Stimulated activated CD4-positive, alpha-beta T cell treated with anti-CD3 and anti-CD28 coated beads, Interleukin-12 subunit alpha, Interleukin-12 subunit beta, amount 100 ng/mL, for 4 hours (primary cell): ENCODE measurements at places on chromosomes 5 and 9.

DNA sequence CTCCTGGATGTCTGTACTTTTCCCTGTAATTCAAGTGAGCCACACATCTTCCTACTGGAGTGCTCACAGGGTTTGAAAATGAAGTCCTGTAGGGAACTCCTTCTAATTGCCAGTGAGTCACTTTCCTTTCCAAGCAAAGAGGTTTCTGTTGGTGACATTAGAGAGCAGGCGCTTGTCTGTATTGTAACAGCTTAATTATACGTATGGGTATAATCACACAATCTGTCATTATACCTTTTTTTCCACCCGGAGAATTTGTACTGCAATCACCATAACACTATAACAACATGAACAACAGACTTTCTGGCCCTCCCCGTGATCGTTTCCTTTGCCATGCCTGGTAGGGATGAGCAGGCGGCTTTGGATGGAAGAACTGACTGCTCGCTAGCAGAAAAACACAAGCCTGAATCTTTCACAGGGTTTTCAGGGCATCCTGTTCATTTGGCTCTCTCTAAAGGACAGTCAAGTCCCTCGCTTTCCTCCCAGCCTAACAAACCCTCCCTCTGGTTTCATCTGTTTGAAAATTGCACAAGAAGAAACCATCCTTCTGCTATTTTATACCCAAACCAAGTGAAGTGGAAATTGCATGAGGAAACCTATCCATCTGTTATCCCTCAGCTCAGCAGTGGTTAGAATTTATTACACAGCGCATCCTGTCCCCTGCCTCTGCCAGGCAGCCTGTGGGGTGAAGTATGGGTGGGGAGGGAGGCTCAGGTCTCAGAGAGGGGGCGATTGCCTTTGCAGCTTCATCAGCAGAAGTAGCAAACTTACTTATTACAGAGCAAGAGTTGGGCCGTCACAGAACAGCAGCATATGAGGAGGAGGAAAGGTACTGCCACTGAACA is 307.0 kb upstream of the TLE4 start:
- DNase-seq, result no peak

GRCh38 chr5:150918613-150919012 is 13.8 kb upstream of the ZNF300 start:
- no peak for DNase-seq

- DNase-seq, result no peak
Measured at GRCh38 chr9:82598241-82599039, 464.5 kb downstream of the RASEF start.

DNA sequence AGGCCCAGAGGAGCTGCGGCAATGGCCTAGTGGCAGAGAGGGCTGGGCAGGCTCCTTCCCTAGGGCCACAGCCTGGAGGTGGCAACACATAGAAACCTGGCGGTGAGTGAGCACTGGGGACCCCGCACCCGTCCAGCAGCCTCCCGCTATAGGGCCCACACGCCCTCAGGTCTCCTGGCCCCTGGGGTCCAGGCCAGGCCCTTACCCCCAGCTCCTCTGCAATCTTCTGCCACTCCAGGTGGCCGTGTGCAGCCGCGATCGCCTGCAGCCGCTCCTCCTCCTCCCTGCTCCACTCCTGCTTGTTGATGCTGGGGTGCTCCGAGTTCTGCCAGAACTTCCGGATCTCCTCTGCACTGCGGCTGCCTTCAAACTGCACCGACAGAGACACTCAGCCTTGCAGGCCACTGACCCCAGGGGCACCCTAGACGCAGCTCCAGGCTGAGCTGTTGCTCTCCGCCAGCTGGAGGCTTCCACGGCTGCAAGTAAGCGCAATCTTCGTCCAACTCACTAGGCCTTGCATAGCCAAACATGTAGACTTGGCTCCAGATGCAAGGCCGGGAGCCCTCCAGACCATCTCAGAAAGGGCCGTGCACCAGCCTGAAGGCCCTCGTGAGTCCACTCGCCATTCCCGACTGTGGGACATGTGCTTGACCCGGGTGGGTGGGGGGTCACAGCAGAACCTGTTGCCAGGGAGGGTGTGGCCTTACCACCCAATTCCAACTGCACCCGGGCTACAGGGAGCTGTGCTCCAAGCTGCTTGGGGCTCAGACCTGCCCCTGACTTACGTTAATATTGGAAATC is 8.0 kb downstream of the SNAPC4 start:
- no peak for DNase-seq

DNA sequence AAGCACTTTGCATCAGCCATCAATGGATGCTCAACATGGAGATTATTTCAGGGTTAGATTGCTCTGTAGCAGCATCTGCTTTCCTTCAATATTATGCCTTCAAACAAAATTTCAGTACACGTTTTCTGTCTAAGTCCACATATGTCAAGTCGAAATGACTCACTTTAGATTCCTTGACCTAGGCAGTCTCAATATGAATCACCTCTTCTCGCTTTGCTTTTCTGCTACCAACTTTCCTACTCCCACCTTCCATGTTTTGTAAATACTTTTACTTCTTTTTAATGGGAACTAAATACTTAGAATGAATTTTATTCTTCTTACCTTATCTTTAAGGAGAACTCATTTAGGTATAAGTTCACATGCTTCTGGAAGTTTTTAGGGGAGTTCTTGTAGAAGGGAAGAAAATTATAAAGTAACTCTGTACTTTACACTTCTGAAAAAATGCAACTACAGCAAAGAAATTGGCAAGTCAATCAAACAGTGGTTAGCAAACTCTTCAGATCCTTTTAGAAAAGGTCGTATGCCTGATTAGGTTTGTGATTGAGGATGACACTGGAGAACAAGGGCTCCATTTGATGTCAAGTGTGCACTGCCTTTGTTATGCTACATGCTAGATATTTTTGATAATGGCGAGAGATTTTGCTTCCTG is 478.5 kb upstream of the SMARCA2 start:
- DNase-seq, result no peak

- no peak for DNase-seq
Measured at GRCh38 chr9:16817514-16817913, 53.0 kb downstream of the BNC2 start.

- DNase-seq, result peak; percentile 15
Measured at GRCh38 chr9:15135164-15135792, 171.7 kb downstream of the TTC39B start.

DNA sequence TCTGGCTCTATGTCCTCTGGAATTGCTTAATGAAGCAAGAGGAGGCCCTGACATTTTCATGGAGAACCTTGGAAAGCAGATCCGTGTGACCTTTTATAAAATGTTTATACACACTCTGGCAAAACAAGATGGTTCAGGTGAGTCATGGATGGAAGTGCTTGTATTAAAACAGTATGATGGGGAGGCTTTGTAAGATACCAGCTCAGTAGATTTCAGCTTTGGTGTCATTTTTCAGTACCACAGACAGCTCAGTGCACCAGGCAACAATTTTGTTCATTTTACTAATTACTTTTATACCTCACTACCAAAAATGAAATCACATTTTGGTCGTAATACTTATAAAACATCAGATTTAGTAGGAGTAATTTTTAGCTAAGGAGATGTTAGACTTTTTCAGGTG is 5.2 kb downstream of the KCNN2 start:
- no peak for DNase-seq

GRCh38 chr9:92029553-92029952 is 79.5 kb upstream of the ROR2 start:
- DNase-seq, result no peak

DNA sequence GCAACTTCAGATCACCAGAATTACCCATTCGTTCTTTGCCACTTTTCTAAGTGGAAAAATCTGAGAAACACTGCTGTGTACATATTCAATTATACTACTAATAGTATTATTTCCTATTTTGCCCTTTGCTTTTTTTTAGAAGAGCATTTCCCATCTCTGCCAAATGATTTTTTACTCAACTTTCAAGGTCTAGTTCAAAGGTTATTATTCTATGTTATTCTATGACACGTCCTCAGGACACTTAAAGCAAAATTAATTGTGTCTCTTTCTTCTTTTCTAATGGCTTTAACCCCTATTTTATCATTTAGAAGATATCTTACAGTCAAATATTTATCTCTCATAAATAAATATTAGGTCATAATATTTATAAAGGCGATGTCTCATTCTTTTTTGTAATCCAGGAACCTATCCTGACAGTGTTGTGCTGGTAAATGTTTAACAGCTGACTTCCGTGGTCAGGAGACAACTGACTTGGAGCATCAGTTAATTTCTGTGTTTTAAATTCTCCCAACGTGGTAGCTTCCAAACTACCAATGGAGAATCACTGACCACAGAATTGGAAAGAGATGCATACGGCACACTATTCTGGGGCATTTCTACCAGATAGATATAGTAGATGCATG is 375.2 kb downstream of the ARRDC3 start:
- DNase-seq, result no peak

GRCh38 chr5:121027636-121028035 is 563.5 kb downstream of the PRR16 start:
- DNase-seq, result no peak

DNA sequence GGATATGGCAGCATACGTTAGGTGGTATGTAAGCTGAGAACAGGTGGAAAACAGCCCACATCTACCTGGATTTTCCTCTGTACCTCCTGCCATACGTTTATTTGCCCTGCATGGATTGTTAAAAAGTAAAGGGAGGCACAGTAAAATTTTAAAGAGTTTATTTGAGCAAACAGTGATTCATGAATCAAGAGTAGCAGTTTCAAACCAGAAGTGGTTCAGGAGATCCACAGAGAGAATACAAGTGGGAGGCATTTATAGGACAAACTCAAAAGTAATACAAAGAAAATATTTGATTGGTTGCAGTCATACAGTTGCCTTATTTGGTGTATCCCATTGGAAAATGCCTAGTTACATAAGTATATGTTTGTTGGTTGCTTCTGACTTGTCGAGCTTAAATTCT is 117.6 kb downstream of the FAM170A start:
- no peak for DNase-seq

- no peak for DNase-seq
Measured at GRCh38 chr5:2284678-2285077, 402.0 kb upstream of the IRX4 start.

DNA sequence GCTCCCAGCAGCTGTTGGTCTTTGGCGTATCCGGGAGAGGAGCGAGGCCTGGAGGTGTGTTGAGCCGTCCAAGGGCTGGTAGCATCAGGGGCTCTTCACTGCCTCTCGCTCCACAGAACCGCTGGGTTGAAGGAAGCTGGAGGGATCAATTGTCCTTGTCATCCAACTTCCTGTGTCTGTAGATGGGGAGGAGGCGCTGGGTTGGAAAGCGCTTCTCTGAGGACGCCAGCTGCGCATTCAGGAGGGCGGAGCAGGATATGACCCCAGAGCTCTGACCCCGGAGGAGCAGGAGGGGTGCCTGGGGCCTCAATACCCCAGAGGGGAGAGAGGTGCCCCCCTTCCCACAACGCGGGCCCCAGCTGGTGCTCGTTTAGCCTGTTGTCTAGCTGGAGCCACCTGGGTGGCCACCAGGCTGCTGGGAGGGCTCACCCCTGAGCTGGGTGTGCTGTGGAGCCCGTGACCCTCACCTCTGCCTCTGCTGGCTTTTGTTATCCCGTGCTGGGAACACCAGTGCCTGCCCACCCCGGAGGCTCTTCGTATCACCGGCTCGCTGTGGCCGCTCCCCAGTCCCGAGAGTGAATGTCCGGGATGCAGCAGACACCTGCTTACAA is 2.0 kb upstream of the DBH start:
- no peak for DNase-seq

- peak; percentile 29 for DNase-seq
Measured at GRCh38 chr5:36692791-36693763, 86.7 kb downstream of the SLC1A3 start.

DNA sequence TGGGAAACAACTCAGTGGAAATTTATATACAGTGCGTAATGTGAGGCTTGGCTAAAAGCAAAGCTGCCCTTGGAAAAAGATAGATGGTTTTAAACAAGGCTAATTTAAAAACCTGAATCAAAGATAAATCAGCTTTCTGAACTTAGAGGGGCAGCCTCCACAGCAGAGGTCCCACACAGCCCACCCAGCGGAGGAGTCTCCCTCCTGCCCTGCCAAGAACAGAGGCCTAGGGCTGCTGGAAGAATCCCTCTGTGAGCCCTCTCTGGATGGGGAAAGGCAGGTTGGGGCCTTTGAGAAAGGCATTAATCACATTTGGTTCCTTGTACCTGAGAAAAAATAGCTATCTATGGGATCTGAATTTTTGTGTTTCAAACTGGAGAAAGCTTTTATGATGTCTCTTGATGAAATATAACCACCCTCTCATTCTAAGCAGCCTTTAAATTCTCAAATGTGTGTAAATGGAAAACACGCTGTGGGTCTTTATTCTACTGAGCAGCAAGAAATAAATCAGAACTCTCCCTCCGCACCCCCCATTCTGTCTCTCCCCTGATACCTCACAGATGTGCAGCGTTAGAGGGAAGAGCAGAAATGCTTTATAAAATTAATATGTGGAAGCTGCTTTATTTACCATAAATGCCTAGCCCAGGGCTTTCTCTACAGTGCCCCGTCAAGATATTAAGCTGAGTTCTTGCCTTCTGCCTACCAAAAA is 329.2 kb downstream of the EFNA5 start:
- no peak for DNase-seq

GRCh38 chr5:1317921-1318565 is 23.2 kb upstream of the TERT start:
- DNase-seq, result no peak

DNA sequence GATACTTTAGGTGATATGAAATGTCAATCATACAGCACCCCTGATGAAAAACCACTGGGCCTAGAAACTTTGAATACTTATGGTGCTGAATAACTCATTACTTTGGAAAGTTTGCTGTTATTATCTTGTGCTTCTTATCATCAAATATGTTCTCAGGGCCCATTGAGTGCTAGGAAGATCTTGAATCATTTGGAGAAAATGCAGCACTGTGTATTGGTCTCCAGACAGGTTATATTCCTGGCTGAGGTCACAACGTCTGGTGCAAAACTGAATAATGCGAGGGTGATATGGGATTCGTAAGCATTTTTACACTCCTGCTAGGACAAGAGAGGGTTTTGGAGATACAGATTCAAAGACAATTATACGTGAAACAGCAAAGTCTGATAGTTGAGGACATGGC is 249.4 kb upstream of the TNC start:
- no peak for DNase-seq

- DNase-seq, result no peak
Measured at GRCh38 chr5:173512637-173513435, 103.6 kb downstream of the BOD1 start.

- no peak for DNase-seq
Measured at GRCh38 chr5:159545156-159545555, 214.9 kb upstream of the IL12B start.

DNA sequence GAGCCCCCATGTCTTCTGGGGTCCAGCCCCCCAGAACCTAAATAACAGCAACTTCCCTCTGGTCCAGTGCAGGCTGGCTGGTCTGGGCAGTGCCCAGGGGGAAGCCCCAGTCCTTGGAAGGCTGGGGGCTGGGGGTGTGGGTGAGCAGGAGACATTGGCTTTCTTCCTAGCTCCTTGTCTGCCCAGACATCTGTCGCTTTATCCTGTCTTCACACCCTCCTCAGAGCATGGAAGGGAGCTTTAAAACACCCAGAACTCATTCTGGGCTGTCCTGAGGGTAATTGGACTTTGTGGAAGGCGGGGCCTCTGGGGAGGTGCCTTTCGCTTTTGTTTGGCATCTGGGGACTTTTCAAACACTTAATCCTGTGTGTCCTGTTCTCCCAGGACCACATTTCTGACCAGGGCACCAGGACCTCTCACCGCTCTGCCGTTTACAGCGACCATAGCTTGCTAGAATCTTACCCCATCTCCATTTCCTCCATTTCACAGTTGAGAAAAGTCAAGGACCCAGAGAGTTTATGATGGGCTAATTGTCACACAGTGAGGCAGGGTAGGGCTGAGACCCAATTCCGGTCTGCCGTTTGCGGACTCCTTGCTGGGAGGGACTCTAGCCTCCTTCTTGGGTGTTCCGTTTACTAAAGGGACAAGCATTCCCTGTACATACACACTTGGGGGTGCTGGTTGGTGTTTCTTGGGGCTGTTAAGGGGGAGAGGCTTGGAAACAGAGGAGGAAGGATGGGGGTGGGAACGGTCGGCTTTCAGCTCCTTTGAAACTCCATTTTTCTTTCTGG is 1.1 kb downstream of the GSN start:
- no peak for DNase-seq
